Caco-2 (cell line): ENCODE measurements at places on chromosomes 16 and 17. TPM values are rescaled to one million over a fixed set of nuclear protein-coding genes. Genes with fewer than 3 reads are reported as not detected.

The TBC1D3H gene
- total RNA-seq = not detected in 2 replicates

The ZDHHC1 gene
- total RNA-seq = 1.0 and 1.3 TPM in 2 replicates

DNA sequence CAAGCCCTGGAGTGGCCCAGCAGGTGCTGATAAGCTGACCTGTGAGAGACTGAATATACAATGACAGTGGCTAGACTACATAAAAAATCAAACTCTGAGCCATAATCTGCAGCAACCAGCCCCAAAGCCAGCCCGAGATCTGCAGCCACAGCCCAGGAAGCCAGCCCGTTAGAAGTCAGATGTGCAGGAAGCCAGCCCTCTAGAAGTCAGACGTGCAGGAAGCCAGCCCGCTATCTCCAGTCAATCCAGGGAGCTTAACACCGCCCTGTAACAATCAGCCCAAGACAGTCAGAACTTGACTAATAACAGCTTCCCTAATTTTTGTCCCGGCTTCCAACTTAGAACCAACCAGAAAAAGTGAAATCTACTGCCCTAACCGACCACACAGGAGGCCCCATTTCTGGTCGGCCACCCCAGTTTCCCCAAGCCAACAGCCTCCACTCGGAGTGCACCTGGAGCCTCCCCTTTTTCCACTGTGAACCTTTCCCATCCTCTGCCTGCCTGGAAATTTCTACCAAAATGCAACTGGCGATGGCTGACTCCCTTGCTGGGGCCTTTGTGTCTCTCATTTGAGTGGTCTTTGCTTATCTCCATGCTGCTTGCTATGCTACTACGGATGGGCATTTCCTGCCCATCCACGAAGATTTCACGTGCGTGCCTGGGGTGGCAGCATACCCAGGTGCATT lies 769.3 kb downstream of the KCNJ18 start:
- no peak for DNase-seq

DNA sequence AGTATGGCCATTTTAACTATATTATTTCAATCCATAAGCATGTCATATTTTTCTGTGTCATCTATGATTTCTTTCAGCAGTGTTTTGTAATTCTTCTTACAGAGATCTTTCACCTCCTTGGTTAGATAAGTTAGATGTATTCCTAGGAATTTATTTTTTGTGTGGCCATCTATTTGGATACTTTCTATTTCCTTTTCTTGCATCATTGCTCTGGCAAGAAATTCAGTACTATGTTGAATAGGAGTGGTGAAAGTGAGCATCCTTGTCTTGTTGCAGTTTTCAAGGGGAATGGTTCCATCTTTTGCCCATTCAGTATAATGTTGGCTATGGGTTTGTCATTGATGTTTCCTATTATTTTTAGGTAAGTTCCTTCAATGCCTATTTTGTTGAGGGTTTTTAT lies 15.1 kb upstream of the ABCA9 start:
- no peak for DNase-seq
